ENCODE measurements at places on chromosomes 2 and 18.

- DNase-seq, result no peak
These were observed 856.8 kb upstream of the GCFC2 start for GRCh38 chr2:76567478-76567877.

- DNase-seq, result peak; percentile 42
These were observed 124.8 kb upstream of the CXCR4 start for GRCh38 chr2:136242687-136243277.

DNA sequence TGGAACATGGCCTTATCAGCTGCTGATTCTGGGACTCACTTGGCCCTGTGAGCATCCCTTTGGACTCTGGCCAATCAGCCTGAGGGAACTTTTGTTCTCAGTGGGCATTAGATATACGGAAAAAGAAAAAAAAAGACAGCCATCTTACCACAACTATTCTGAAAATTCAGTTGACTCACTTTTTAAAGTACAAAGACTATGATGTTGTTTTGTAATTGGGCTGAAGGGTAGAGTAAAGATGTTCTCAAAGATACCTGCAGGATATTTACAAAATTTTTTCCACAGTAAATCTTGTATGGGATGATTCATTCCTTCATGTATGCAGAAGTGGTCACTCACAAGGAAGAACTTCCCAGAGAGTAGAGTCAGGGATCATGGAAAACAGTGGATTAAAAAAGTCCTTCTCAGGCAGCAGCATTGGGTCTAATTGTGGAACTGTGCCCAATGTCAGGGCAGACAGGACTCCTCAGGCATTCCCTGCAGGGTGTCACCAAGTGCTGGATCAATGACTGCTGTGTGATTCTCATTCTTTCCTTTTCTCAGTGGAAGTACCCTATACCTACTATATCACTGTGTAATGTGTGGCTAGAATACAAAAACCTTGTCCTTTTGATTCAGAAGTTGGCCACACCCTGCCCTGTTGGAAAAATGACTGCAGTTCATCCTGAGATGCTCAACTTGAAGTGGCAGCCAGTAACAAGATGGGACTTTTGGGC, 35.4 kb downstream of the SULT1C4 start:
- no peak for DNase-seq

- no peak for DNase-seq
These were observed 504.2 kb downstream of the TDRD15 start for GRCh38 chr2:21627938-21628337.

- DNase-seq, result no peak
These were observed 1615.1 kb downstream of the DPP10 start for GRCh38 chr2:116057538-116057937.

- DNase-seq, result no peak
These were observed 73.1 kb downstream of the AAK1 start for GRCh38 chr2:69570474-69570873.

- DNase-seq, result no peak
These were observed 731 bp downstream of the RAB10 start for GRCh38 chr2:26034637-26034992.

DNA sequence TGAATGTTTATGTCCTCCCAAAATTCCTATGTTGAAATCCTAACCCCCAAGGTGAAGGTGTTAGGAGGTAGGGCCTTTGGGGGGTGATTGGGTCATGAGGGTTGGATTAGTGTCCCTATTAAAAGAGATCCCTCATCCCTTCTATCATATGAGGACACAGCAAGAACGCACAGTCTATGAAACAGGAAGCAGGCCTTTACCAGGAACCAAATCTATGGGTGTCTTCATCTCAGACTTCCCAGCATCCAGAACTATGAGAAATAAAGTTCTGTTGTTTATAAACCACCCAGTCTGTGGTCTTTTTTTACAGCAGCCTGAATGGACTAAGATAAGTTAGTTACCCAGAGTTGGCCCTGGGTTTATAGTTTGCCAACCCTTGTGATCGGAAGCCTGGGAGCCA, 153.1 kb downstream of the INO80D start:
- DNase-seq, result no peak

- no peak for DNase-seq
These were observed 651 bp upstream of the TXNL1 start for GRCh38 chr18:56639104-56639381.
